ENCODE measurements at places on chromosomes 11 and 22.

- no peak for DNase-seq
Measured at GRCh38 chr11:87176044-87176443, 138.3 kb downstream of the TMEM135 start.

GRCh38 chr11:5818245-5818886, 9.6 kb downstream of the OR52N2 start:
- no peak for DNase-seq

DNA sequence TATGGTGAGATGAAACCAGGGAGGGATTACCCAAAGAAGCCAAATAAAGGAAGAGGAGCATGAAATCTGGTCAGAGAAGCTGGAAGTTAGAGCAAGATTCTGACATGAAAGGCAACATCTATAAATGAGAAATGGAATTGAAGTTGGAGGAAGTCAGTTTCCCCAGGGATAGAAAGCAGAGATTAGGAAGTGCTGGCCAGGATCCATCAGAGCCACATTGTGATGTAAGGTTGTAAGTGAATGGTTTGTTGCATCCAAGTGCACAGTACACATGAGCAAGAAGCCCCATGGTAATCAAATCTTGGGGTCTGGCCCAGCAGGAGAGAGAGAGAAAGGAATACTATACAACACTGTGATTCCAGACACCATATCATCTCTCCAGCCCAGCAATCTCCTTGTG, 6.6 kb upstream of the NLRP10 start:
- no peak for DNase-seq

GRCh38 chr11:45262900-45263299, 23.2 kb downstream of the SYT13 start:
- DNase-seq: no peak

DNA sequence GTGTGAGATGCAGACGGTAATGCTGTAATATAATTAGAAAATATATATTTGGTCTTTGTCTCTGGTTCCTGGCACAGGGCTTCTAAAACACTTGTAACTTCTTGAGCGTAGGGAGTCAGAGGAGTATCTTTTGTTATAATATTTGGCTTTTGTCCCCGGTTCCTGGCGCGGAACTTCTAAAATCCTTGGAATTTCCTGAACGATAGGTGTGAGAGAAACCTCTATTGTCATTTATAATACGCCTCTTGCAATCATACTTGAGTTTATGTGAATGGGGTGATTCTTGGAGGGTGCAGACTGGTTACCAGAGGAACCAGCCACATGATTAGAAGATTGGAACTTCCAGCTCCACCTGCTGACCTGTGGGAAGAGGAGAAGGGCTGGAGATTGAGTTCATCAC, 54.1 kb upstream of the ZBED5 start:
- DNase-seq: no peak

DNA sequence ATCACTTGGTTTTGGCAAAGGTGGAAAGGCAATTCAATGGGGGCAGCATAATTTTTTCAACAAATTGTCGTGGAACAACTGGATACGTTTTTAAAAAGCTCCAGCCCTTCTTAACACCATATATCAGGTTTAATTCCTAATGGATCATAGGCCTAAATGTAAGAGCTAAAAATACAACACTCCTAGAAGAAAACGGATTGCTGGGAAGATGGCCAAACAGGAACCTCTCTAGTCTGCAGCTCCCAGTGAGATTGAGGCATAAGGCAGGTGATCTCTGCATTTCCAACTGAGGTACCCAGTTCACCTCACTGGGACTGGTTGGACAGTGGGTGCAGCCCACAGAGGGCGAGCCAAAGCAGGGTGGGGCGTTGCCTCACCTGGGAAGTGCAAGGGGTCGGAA, 32.4 kb upstream of the SCGB1D1 start:
- no peak for DNase-seq

DNA sequence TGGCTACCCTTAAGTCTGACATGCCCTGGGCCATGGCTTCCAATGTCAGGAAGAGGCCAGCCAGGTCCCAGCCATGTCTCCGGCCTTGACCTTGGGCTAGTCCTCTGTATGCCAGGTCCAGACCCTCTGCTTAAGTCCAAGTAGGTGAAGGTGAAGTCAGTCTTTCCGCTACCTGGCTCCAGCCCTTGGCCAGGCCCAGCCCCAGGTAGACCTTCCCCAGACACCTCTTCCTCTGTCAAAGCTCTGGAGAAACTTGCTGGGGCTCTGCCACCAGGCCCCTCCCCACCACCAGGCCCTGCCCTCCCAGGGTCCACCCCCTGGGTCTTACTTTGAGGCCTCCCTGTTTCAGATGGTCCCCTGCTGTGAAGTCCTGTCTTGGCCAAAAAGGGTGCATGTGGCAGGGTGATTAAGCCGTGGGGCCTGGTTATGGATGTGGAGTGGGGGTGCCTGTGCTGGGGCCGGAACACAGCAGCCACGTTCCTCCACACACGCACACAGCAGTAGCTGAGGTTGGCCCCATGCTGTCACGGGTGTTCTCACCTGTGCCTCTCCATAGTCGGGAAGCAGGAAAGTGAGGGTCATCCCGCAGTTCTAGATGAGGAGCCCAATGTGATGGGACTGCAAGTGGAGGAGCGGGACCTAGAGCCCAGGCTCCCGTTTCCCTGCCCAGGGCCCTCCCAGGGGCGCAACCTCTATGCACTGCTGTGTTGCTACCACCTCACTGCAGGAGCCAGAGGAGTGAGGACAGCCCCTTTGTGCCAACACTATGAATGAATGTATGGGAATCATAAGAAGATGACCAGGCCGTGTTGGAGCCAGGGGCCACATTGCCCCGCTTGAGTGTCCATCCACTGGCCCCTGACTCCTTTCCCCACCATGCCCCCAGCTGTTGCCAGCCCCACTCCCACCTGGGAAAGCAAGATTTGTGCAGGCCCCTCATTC, 72.2 kb downstream of the LINC01488 start:
- DNase-seq: no peak

- DNase-seq: no peak
Measured at GRCh38 chr11:33819278-33820035, 45.1 kb upstream of the FBXO3 start.

DNA sequence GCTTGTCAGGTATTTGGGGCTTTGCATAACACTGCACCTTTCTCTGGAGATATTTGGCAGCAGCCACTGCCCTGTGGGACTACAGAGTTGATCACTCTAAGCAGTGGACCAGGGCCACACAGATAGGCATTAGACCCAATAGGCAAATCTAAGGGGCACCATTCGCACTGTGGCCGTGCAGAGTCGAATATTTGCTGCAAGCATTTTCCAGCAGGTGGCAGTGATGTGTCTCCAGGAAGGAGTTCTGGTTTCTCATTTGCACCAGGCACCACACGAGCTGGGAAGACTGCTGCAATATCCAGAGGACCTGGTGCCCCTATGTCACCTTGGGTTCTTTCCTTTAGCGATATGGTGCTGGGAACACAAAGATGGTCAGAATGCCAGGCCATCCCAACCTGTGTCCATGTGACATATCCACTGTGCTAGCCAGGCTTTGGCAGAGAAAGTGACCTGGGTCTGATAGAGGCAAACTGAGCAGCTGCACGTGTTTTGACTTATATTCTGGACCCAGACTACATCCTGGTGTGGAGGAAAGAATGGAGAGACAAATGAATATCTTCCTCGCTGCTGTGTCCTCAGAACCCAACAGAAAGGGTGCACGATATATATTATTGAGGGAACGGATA, 318.7 kb downstream of the BUD13 start:
- DNase-seq: peak; percentile 46

DNA sequence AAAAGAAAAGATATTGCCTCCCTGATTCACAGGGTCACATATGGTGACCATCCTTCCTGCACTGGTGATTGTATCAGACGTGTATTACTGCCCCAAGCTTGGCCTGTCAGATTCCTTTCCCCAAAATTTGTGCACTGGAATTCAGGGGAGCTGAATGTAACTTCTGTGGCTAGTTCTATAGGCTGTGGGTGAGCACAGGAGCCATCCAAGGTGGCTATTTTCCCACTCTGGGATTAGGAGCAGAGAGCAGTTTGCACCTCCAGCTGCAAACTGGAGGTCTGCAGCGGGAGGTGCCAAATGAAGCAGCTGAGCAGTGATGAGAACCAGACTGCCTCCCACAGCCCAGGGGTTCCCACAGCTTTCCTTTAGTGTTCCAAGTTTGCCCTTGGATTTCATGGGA, 124.2 kb upstream of the PITPNB start:
- no peak for DNase-seq

DNA sequence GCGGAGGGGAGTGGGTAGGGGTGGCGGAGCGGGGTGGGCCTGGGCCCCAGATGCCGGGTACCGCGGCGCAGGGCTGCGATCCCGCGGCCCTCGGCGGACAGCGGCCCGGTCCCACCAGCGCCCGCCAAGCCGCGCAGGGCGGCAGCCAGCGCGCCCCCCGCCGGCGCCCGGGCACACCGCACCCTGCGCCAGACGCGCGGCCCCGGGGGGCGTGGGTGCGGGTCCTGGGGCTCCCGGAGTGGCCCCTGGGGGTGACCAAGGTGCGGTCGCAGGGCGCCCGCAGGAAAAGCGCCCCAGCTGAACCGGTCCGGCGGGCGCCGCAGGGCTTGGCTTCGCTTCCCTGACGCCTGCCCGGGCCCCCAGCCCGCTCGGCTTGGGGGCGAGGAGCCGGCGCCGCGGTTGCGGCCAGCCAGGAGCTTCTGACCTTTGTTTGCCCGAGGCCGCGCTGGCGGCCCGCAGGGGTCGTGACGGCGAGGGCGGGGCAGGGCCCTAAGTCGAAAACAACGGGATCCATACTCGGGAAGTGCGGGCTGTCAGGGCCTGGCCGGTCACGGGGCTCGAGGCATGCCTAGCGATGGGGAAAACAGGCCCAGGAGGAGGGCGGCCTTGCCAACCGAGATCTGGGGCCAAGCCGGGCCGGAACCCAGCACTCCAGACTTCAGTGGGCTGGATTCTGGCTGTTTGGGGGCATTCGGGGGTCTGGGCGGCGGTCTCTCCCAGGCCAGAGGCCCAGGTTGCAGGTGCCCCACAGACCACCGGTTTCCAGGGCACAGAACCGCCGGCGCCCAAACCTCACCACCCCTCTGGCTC, 581 bp upstream of the AP5B1 start:
- DNase-seq: no peak

GRCh38 chr11:8384199-8384821, 120.6 kb upstream of the LMO1 start:
- DNase-seq: peak; percentile 87

DNA sequence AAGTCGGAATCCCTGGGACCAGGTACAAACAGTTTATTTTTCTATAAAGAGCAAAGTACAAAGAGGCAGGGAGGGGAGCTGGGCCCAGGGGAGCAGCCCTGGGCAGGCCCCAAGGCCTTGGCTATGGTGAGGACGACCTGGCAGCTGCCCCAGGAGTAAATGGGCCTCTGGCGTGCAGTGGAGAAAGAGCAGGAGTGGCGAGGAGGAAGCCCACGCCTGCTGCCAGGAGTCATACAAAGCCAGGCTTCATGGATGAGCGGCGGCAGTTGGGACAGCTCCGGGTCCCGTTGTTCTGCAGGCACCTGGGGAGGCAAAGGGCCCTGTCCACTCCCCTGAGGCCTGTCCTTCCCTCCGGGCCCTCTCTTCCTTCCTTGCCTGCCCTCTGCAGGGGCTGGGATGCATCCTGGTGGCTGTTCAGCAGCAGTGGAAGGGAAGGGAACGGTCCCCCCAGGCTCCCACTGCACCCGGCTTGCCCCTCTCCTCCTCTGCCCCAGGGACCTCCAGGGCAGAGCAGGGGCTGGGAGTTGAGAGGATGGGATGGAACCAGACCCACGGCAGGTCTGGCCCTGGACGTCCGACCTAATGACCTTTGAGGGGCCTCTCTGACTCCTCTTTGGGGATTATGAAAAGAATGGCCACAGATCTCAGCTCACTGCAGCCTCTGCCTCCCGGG, 11.1 kb downstream of the RAPSN start:
- no peak for DNase-seq

- no peak for DNase-seq
Measured at GRCh38 chr11:26333906-26334305, 2.0 kb downstream of the ANO3 start.

DNA sequence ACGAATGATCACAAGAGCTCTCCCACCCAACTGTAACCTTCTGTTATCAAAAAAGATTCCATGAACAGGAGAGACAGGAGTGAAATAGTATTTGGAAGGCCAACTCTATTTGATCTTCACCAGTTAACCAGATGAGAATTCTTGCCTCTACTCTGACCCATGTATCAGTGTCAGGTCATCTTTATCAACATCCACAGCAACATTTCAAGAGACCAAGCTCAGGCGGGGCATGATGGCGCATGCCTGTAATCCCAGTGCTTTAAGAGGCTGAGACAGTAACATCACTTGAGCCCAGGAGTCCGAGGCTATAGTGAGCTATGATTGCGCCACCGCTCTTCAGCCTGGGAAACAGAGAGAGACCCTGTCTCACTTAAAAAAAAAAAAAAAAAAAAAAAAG, 62.3 kb downstream of the GAB2 start:
- no peak for DNase-seq

DNA sequence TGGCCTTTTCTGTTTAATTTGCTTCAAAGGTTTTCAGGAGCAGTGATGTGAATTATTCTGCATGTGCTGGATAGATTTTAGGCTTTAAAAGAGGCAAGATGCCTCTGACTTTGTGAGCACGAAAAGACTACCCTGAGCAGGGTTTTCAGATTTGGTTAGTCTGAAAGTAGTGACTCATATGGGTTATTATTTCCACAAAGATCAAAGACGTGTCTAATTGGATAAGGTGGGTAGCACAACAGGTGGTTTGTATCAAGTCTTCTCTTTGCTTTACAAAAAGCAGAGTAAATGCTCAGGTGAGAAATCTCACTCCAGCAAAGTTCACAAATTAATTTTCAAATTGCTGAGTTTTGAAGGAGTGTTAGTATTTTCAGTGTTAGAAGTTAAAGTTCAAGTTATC, 37.6 kb upstream of the DBX1 start:
- DNase-seq: no peak

- no peak for DNase-seq
Measured at GRCh38 chr11:2466069-2466801, 21.4 kb downstream of the KCNQ1 start.

DNA sequence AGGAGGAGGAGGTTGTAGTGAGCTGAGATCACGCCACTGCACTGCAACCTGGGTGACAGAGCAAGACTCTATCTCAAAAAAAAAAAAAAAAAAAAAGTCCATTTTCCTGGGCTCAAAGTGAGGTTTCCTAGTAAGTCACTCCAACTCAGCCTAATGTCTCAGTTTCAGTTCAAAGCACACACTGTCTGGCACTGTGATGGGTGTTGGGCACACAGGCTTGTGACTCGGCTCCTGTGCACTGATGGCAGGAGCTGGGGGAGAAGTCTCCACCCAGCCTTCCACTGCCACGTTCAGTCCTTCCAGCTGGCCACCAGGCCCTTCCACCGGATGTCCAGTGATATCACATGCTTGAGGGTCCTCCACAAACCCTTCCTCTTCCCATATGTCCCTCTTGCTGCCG, 186.0 kb downstream of the CEP164 start:
- no peak for DNase-seq

All from COLO829 (cell line).